Caki2 (cell line): ENCODE measurements at places on chromosomes 7 and 10. TPM values are rescaled to one million over a fixed set of nuclear protein-coding genes. Genes with fewer than 3 reads are reported as not detected.

CRHR2 gene
- total RNA-seq = not detected in 2 replicates

HKDC1 gene
- total RNA-seq = 52.3 and 68.0 TPM in 2 replicates

GSTO2 gene
- 2.8 and 15.1 TPM in 2 replicates for total RNA-seq

UPP1 gene
- 163 and 175 TPM in 2 replicates for total RNA-seq
